ENCODE measurements at places on chromosomes 12 and 14.

- DNase-seq = no peak
Observed at GRCh38 chr12:68521848-68522502, 88.7 kb upstream of the RAP1B start.

- DNase-seq = no peak
Observed at GRCh38 chr12:8562310-8562709, 21.6 kb upstream of the CLEC4E start.

GRCh38 chr14:64407329-64407728 is 19.2 kb downstream of the MTHFD1 start:
- no peak for DNase-seq

- DNase-seq = no peak
Observed at GRCh38 chr12:65263777-65264176, 14.7 kb upstream of the MSRB3 start.

GRCh38 chr12:64160021-64160710 is 61.9 kb downstream of the KICS2 start:
- no peak for DNase-seq

DNA sequence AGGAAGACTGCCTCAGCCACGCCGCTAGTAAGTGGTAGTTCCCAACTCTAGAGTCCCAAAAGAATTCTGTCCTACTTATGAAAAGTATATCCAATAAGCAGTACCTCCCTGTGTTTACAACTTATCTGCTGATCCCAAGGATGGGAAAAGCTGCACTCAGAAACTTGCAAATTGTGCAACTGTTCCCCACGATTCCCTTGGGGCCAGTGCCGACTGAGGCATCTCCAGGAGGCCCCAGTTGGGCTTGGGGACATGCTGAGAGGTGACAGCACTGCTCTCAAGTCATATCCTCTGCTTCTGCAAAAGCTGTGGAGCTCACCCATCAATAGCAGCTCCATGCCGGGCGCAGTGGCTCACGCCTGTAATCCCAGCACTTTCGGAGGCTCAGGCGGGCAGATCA is 23.7 kb downstream of the SPRING1 start:
- no peak for DNase-seq

DNA sequence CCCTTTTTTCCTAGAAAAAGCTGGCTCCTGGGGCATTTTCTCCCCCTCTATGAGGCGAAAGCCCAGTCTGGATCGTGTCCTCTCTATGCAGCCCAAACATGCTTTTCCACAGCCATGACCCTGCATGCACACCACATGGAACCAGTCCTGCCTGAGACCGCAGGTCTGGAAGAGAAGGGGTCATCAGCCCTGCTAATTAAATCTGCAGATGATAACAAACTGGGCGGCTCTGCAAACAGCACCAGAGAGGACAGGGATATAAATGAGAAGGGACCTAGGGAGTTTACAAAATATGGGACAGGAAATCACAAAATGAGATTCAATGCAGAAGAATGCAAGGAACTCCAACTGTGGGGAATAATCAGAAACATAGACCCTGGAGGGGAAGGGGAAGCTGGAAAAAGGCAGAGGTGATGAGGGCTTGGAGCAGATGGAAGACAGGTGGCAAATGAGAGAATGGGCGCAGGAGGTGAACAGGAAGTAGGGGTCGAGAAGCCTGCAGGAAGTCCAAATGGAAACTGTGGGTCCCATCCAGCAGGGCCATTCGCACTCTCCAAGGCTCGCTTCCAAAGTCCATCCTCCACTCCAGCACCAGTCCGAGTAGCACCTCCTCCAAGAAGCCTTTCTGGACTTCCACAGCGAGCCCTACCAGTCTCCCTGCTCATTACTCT is 76.3 kb downstream of the ANO2 start:
- DNase-seq = no peak

DNA sequence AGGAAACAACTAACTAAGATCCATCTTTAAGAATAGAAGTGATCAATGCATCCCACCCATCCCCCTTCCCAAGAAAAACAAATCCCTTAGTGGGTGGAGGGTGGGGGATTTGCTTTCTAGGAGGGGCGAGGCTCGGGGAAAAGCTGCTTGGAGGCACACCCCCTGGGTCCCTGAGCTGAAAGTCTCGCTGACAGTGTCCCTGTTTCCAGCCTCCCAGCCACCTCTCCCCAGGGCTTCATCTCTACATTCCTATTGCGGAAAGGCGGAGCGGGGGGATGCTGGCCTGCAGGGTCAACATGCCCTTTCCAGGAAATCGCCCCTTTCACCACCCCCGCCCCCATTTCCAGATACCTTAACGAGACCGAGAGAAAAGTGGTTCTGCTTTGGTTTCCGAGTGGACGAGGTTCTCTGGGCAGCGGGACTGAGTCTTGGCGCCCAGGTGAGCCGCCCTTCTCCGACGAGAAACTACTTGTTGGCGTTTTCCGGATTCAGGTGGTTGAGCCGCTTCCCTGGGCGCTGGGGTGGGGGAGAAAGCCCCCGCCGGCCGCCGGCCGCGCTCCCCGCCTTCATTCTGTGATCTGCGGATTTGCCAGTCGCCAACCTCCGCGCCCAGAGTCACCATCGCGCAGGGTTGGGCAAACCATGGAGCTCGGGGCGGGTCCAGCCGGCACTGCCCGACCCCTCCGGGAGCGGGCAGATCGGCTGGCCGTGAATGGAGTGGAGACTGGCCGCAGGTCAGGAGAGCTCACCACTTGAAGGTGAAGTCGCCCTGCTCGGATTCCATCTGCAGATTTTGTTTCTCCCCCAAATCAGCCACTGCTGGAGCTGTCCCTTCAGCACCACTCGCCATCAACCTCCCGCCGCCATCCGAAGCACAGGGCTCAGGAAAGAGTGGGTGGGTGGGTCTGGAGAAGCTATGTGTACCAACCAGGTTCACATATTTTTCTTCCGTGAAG is 505 bp downstream of the KCNC2 start:
- peak; percentile 20 for DNase-seq

GRCh38 chr12:65607401-65607841 is 216.9 kb upstream of the HMGA2 start:
- no peak for DNase-seq

DNA sequence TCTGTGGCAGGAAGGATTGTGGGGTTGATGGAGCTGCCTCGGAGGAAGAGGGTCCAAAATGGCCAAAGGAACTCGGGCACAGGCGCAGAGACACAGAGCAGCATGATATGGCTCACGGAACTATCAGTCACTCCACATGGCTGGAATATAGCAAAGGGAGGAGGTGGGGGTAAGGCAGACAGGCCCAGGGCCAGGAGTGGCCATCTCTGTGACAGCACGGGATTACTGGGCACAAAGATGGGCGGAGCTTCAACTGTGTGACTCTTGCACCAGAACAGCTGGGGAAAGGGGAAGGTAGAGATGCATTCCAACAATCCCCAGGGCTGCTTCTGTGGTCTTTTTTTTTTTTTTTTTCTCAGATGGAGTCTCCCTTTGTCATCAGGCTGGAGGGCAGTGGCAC is 24.8 kb upstream of the EML1 start:
- no peak for DNase-seq

GRCh38 chr12:6352193-6353173 is 10.6 kb upstream of the TNFRSF1A start:
- DNase-seq = no peak

- no peak for DNase-seq
Observed at GRCh38 chr12:29612912-29613311, 115.4 kb upstream of the OVCH1 start.

- no peak for DNase-seq
Observed at GRCh38 chr14:64733899-64734298, 29.7 kb downstream of the PLEKHG3 start.

GRCh38 chr14:55297611-55298499 is 26.6 kb downstream of the FBXO34 start:
- DNase-seq = peak; percentile 29

Data from activated CD4-positive, alpha-beta T cell treated with anti-CD3 and anti-CD28 coated beads, Interleukin-2, amount 10 ng/mL, durations not matched to agents 7 days and 5 days (primary cell).